ENCODE measurements at places on chromosomes 13 and 19.

DNA sequence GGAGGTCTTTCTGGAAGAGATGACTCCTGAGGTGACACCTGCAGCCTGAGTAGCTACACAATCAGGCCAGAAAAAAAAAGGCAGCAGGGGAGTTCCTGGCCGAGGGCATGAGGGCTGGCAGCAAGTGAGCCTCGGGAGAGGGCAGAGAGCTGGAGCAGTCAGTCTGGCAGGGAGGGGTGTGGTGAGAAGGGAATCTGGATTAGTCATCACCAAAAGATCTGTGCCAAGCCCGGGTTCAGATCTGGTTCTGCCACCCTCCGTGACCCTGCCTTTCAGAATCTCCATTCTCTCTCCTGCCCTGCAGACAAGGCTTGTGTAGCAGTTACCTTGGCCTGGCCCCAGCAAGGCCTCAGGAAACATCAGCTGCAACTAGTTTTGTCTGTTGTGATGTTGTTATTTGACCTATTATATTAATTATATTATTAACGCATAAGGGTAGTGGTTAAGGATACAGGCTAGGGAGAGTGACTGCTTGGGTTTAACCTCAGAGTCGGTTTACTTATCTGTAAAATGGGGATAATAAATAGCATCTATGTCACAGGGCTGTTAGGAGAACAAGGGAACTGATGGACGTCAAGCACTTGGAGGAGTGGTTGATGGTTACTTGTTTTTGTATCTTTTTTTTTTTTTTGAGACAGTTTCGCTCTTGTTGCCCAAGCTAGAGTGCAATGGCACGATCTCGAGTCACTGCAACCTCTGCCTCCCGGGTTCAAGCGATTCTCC lies 2.7 kb upstream of the CAPNS1 start:
- no peak for DNase-seq

- DNase-seq: no peak
These were observed 2.6 kb upstream of the DIRAS1 start for GRCh38 chr19:2723747-2724146.

DNA sequence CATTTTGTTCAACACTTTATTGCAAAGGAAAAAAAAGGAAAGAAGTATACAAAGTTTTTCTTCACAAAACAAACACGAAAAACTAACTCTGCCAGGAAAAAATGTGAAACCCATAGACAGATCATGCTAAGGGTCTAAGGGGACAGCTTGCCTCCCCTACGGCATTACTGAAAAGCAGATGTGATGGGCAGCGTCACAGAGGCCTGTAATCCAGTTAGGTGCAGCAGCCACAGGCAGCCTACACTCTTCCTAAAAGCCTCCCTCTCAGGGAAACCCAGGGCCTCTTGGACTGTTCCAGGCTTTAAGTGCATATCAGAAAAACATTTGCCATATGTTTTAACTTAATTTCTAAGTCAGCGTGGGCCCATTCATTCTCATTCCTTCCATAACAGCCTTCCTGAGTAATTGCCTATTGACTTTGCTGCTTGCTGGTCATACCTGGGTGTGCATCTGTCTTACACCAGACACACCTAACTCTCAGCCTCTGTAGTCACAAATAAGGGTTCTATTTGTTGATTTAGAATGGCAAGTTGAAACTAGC lies 135.7 kb upstream of the SERP2 start:
- no peak for DNase-seq

DNA sequence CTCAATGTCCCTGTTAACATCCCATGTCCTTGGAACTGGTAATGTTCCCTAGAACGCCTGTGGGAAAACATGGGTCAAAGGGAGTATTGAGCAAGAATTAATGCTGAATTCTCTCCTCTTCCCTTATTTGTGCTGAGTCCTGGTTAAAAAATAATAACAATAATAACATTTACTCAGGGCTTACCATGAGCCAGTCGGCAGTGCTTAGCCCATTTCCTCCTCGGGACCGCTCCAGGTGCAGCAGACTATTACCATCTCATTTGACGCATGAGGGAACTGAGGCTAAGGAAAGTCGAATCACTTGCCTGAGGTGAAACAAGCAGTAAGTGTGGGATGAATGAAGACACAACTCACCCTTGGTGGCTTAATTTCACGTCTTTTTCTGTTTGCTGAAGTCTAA lies 33.6 kb upstream of the SLC15A1 start:
- no peak for DNase-seq

DNA sequence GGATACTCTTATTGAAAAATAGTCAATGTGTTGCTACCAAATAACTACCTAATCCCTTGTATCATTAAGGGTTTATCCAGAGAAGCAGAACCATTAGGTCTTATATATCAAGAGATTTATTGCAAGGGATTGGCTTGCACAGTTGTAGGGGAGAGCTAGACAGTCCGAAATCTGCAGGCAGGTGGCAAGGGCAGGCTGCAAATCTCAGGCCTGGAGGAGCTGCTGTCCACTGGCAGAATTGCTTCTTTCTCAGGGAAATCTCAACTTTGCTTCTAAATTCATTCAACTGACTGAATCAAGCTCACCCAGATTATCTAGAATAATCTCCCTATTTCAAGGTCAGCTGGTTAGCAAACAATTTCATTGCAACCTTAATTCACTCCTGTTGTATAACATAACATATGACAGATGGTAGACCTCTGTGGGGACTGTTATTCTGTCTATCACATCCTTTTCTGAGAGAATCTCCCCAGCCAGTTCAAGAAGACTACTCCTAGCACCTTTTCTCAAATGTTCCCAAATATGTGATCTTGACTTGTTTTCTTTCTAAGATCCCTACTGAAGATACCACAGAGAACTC lies 194.2 kb downstream of the NHLRC3 start:
- DNase-seq: no peak

- DNase-seq: no peak
These were observed 20.5 kb downstream of the SMARCA4 start for GRCh38 chr19:10981252-10981895.

DNA sequence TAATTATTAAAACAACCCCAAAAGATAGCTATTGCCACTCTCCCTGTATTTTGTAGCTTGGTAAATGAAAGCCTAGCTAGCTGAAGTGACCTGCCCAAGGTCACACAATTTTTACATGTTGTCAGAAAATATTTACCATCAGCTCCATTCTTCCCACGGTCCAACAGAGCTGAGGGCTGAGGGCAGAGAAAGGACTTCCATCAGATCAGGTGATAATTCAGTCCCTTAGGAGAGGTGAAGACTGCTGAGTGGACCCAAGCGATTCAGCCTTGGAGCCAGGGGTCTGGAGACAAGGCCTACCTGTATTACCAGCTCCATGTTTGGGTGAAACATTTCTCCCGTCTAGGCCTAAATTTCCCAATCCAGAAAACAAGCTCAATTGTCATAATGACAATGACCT lies 149.5 kb upstream of the TSHZ3 start:
- DNase-seq: no peak

DNA sequence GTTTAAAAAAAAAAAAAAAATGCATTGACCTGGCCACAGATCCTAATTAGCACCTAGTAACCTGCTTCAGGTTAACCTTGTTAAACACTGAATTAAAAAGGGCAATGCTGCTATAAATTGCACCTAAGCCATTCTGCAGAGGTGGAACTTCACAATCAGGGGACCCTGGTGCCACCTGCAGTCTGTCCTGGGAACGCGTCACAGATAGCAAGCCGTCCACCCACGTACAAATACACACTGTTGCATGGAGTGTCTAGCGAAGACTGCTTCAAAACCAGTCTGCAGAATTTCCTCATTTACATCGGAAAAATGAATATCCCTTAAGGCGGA lies 169.3 kb downstream of the COL4A1 start:
- no peak for DNase-seq

GRCh38 chr19:45112111-45112827 lies 19.3 kb downstream of the PPP1R37 start:
- DNase-seq: no peak

- no peak for DNase-seq
These were observed 11.0 kb downstream of the XAB2 start for GRCh38 chr19:7618348-7618747.

GRCh38 chr19:35044317-35045117 lies 3.0 kb downstream of the HPN start:
- DNase-seq: peak; percentile 85

DNA sequence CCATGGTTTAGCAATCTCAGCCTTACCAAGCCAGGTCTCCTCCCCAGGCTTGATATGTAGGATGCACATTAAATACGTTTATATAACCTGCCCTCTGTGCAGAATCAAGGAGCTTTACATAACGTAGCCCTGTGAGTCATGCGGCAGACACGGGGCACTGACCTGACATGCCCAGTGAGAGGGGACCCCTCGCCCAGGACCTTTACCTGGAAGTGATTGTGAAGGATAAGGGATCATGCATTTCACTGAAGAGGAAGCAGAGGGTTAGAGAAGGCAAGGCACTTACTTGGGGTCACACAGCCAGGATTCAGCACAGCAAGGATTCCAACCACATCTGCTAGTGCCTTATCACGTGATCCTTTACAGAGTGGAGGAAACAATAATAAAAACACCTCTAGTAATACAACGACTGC lies 18.9 kb upstream of the FOSB start:
- DNase-seq: no peak

DNA sequence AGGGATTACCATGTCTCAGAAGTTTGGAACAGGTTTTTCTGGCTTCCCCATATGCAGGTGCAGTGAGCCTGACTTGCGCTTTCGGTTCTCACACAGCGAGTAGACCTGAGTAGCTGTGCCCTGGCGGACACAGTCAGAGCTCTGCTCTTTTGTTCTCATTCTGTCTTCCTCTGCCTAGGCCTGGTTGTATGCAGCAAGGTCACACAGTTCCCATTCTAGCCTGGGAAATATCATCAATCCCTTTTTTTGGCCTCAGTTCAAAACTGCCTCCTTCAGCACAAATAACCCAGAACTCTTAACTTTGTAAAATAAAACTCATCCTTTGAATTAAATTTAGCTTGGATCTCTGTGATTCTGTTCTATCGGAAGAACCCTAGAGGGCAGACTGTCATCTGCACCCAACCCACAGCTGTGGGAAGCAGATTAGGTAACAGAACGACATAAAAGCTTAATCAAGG lies 10.2 kb downstream of the OXGR1 start:
- DNase-seq: no peak

- no peak for DNase-seq
These were observed 767.6 kb upstream of the SLITRK1 start for GRCh38 chr13:84649853-84650252.

- DNase-seq: peak; percentile 83
These were observed 26.3 kb downstream of the ZNF844 start for GRCh38 chr19:12090807-12091206.

DNA sequence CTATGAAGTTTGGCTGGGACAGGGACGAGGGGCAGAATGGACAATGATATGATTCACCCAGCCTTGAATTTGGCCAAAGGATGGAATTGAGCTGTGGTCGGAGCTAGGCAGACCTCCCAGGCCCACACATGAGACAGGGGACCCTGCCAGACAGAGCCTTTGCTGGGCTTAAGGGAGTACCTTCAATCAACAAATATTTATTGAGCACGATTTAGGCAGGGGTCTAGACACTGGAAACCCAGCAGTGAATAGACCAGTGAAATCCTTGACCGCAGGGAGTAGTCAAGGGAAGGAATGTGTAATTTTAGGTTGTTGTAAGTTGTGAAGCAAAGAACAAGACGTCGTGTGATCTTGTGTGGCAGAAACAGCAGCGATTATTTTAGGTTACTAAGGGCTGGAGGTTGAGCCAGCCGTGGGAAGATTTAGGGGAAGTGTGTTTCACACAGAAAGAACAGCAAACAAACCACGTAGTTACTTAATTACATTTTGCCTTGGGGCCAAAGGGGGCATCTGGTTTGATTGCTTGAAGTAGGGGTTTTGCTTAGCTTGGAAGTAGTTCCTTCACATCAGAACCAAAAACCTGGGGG lies 16.9 kb upstream of the AP1M2 start:
- no peak for DNase-seq

DNA sequence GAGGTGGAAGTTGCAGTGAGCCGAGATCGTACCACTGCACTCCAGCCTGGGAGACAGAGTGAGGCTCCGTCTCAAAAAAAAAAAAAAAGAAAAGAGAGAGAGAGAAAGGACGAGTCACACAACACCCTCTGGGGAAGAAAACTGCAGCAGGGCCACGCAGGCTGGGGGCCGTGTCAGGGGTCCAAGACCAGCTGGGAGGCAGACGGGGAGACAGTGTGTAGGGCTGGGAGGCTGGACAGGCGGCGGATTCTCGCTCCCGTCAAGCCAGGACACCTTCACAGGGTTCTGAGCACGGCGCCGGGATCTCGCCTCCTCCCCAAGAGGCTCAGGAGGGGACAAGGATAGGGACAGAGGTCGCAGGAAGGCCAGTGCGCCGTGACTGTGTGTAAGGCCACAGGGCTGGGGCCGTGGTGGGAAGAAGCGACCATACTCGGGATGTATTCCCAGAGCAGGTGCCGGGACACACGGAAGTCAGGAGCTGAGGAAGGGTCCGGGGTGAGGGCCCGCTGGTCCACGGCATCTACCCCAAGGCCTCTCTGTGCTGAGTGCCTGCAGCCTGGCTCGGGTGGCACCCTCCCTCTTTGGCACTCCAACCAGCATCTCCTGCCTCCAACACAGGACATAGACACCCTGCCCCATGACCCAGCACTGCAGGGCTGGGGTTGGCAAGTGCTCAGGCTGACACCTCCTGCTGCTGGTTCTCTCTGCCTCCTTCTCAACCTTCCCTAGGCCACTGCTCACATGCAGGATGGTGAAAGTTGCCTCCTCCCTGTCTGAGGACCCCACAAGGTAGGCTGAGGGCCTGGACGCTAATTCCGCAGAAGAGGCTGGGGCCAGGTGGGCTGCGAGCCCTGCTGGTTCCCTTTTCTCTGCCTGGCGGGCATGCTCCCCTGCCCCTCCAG lies 21.2 kb downstream of the ZNF787 start:
- DNase-seq: no peak

DNA sequence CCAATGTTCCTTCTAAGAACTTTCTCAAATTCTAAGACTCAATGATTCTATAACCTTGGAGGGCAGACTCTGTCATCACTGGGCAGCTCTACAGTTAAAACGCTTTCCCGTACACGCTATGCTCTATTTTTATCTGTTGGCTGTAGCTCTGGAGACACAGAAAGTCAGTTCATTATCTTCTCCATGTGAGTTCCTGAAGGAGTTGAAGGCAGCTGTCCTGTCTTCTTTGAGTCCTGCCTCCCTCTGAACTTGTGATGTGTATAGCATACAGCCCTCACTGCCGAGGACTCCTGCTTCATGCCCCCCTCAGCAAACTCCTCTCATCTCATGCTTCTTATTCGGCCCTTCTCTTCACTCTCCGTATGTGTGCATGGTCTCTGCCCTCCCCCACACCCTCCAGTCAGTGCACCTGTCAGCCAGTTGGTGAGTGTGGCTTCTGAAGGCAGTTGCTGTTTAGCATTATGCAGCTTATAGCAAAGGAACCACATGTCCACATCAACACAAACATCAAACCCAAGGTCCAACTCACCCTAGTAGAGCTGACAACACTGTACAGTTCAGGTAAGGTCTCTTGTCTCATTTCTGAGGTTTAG lies 504.9 kb downstream of the DIAPH3 start:
- DNase-seq: no peak

GRCh38 chr19:32105527-32106310 lies 239.7 kb upstream of the ZNF507 start:
- DNase-seq: no peak

DNA sequence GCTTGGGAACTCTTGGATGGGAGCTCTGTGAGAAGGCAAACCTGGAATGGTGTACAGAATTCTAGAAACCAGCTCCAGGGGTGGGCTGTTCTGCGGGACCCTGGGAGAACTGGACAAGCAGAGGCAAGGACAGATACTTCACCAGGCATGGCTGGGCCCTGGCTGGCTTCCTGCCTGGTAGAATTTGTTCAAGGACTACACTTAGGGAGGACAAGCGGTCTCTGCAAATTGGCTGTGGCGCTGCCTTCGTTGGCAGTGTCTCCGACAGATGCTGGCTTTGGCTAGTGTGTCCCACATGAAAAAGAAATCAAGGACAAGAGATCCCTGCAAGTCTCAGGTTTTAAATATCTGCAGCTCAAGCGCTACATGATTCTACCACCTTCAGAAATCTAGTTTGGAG lies 12.4 kb downstream of the CEBPG start:
- DNase-seq: no peak
